ENCODE measurements at places on chromosomes 3 and 15.
A peak's percentile ranks its signal among the peaks of the same experiment; 100 is the strongest.

DNA sequence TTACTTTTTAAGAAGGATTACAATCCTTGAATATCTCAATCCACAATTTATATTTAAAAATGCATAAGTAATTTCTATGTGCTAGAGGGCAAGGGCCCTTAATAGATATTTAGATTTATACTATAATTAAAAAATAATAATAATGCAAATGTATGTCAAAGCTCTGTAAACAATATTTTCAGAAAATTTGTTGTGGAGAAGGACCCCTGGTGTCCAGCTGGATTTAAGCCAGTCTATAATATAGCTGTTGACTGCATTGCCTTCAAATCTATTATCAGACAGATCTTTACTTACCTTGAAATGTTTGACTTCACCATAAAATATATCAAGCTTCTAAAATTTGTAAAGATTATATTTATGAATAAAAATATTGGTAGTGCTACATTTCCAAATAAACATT is 65.6 kb downstream of the ZBTB20 start:
- no peak for DNase-seq

GRCh38 chr15:68018797-68019444 is 35.2 kb upstream of the PIAS1 start:
- DNase-seq: no peak

DNA sequence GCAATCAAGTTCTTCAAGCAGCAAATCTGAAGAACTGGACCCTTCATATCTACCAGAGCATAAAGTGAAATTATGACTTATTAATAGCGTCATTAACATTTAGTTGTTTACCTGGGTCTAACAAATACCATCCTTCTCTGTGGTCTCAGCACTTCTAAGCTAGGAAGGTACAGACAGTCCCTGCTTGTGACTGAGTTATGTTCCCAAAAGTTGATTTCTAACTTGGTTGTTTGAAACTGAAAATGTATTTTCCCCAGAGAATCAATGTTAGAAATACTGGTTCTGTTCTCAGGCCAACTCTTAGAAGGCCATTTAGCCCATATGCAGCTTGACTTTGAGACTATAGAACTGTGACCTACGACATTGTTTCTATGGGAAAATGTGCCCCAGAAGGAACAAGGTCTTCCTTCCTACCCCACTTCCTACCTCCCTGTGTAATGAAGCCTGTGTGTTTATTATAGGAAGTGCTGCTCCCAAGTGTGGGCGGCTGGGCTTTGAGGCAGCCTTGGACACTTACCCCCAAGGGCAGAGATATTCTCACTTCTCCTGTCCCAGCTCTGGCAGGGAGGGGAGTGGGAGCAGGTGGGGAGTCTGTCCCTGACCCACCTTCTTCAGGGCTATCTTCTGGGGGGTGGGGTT is 12.2 kb upstream of the MAPK6 start:
- DNase-seq: no peak

DNA sequence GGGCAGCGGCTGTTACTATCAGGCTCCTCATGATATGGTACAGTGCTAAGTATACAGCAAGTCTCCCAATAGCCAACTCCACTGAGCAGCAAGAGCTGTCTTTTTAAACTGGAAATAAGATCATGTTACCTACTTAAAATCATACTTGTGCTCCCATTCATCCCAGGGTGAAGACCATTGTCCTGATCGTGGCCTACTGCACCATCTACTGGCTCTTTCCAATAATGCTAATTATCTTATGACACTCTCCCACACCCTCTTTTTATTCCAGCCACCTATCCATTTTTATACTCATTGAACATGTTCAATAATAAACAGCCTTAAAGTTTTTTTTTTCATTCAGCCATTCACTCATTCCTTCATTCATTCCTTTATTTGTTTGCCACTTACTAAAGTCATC is 117.7 kb downstream of the GBE1 start:
- peak; percentile 67 for DNase-seq

GRCh38 chr3:77394046-77394445 is 354.1 kb downstream of the ROBO2 start:
- DNase-seq: no peak

DNA sequence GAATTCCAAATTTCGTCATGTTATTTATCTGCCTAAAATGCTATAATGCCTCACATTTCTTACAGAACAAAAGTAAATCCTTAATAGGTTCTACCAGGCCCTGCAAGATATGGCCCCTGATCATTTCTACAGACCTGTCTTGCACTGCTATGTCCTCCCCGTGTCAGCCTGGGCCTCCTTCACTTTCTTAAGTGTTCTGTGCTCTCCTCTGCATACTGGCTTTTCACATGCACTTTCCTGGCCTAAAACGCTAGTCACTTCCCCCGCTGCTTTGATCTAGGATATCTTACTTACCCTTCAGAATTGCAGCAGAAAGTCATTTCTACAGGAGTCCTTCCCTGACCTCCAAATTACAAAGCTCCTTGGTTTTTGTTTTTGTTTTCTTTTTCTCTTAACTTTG is 551.3 kb downstream of the NSUN3 start:
- DNase-seq: no peak
